ENCODE measurements at places on chromosomes 6 and 20.

GRCh38 chr6:36774331-36774730, 64.9 kb downstream of the CPNE5 start:
- no peak for DNase-seq

DNA sequence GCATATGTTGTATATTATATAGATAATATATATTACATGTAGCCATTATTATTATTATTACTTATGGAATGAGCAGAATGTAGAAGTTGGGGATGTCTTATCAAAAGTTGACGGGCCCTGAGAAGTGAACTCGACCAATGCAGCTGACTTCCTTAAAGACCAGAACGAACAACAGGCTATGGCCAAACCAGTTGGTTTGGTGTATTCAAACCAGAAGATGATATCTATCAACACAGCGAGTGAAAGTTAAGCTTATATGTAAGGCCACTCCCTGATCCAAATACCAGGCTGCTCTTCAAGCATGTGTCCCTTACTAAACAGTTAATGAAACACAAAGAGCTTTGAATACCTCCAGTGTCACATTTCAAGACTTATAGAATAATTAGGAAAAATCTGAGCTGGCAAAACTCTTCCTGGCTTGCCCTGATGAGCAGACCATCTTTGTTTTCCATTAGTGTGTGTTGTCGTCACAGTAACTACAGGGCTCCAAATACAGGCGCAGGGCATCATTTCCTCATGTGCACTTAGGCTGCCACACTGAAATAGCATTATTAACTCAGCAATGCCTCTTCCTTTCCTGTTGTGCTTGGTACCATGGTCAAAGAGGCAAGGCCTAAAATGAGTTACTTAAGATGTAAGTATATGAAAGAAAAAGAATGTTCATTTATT, 6.6 kb downstream of the FILIP1 start:
- no peak for DNase-seq

- no peak for DNase-seq
Measured at GRCh38 chr6:165728216-165728615, 65.2 kb upstream of the PDE10A start.

DNA sequence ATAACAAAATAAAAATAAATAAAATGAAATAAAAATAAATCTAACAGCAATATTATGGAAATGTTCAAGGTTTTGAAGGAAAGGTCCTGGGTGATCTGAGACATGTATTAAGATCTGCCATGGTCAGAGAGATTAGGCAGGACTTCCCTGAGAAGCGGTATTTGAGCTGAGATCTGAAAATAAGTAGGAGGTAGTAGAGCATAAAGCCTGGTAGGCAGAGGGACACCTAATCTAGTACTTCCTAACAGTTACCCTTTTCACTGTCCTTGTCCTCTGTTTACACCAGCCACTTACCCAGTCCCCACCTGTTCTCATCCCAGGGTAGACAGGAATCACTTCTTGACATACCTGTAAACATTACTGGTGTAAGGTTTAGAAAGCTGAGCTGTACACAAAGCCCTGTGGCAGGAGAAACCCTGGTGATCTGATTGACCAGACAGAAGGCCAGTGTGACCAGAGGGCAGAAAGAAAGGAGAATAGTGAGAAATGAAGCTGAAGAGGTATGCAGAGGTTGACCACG, 8.3 kb upstream of the ZNF318 start:
- no peak for DNase-seq

DNA sequence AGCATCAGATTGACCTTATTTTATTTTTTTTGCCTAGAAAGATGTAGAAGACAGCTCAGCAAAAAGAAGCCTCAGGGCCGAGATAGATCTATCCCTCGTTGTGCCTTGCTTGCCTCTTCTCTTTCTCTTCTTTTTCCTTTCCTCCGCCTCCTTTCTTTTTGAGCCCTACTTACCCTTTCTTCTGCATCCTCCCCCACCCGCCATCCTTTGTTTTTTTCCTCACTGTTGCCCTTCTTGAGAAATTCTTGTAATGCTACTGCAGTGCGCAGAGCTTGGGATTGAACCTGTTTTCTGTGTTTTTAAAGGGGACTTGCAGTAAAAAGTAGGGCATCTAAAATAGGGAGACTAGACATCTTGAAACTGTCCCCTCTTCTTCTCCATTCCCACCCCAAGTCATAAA, 18.6 kb downstream of the RALY start:
- no peak for DNase-seq

DNA sequence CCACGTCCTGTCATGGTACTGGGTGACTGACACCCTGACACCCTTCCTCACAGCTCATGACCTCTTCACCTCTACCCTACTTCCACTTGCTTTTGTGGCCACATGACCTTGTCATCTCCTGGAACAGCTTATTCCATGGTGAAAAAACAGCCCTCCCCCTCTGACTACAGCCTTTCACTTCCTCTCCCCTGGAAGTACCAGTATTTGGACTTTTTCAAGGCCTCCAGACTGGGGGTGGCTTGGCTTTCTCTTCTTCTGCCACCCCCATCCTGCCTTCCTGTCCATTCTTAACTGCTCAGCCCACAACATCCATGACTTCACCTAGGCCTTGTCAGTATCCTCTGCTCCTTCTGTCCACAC, 168.4 kb downstream of the CARMIL1 start:
- DNase-seq, result no peak

- no peak for DNase-seq
Measured at GRCh38 chr6:11814819-11815218, 36.2 kb upstream of the ADTRP start.

GRCh38 chr6:43865932-43866645, 96.1 kb downstream of the VEGFA start:
- DNase-seq, result no peak

DNA sequence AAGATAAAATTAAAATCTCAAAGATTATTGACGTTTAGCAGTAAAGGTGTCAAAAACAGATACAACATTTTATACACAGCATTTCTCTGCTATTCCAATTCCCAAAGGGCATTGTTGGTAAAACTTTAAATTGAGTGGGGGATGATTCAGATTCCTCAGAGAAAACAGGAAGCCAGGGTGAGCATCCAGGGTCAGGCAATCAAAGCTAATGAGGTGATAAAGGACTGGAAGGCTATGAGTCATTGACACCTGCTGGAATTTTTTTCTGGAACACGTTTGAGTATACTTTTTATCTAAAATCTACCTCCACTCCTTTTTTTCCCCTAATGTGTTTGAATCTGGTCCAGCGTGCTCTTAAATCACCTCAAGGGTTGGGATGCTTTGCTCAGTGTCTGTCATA, 52.2 kb downstream of the FKBP1C start:
- no peak for DNase-seq

DNA sequence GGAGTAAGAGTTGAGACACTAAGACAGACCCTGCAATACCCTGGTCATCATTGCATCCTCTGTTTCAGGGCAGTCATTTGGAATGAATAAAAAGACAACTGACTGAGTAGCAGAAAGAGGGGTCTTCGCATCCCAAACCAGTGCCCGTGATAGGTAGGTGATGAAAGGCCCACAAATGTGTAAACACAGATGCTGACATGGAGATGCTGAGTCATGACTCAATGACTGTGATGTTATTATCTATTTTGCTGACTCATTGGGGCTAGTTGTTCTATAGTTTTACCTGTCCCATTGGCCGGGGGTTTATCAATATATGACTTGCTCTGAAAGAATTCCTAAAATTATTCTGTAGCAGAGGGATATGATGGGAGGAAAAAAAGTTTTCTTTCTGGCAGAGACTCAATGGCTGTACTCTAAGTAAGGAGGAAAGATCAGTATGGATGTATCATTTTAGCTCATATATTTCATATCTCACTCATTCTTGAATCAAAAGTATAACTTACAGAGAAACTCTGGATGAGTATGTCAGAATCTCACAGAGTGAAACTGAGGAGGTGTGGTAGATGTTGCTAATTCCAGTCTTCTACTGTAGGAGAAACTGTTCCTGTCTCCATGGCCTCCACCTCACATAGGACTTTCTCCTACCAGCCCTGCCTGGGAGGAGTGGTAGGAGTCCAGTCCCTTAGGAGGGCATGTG, 119.9 kb upstream of the PREP start:
- no peak for DNase-seq

- no peak for DNase-seq
Measured at GRCh38 chr6:33757113-33757512, 10.4 kb upstream of the IP6K3 start.

DNA sequence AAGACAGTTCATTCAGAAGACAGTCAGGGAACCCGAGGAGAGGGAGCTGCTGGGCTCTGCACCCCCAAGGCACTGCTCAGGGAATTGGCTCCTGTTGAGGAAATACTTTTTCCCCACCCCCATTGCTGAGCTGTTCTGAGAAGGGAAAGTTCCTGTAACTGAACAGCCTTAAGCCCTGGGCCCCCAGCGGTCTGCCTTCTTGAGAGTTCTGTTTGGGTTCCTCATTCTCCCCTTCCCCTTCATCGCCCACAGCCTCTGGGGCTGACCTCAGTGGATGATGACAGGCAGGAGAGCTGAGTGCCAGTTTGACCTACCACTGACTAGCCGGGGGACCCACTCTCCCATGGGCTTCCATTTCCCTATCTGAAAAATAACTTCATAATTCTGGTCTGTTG, 10.7 kb downstream of the HCK start:
- DNase-seq, result no peak

DNA sequence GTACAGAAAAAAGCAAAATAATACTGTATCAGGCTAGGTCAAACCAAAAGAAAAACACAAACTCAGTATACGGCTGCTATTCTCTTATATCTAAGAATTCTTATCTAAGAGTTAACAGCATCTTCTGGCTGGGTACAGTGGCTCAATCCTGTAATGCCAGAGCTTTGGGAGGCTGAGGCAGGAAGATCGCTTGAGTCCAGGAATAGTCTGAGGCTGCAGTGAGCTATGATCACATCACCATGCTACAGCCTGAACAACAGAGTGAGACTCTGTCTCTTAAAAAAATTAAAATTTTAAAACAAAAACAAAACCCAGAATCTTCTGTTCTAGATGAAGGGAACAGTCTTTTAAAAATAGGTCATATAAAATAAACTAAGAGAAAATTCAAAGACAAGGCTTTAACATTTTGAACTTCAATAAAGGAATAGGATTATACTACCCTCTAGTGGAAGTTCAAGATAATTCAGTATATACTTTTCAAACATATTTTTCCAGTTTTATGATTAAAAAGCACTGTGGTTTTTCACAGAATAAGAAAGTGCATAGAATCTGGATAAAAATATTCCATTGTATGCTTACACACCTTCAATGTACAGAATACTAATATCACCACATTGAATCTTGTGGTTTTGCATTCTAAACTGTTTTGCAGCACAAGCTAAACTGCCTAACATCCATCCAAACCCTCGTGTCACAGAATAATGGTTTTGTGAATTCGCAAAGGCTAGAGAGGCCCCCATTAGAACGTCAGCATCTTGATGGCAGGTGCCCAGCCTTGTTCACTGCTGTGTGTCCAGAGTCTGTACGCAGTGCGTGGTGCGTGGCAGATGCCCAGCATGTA, 39.3 kb downstream of the DTNBP1 start:
- no peak for DNase-seq

- DNase-seq, result no peak
Measured at GRCh38 chr20:15158533-15158932, 821.1 kb upstream of the FLRT3 start.

- DNase-seq, result no peak
Measured at GRCh38 chr20:1949347-1950100, 44.3 kb downstream of the PDYN start.

DNA sequence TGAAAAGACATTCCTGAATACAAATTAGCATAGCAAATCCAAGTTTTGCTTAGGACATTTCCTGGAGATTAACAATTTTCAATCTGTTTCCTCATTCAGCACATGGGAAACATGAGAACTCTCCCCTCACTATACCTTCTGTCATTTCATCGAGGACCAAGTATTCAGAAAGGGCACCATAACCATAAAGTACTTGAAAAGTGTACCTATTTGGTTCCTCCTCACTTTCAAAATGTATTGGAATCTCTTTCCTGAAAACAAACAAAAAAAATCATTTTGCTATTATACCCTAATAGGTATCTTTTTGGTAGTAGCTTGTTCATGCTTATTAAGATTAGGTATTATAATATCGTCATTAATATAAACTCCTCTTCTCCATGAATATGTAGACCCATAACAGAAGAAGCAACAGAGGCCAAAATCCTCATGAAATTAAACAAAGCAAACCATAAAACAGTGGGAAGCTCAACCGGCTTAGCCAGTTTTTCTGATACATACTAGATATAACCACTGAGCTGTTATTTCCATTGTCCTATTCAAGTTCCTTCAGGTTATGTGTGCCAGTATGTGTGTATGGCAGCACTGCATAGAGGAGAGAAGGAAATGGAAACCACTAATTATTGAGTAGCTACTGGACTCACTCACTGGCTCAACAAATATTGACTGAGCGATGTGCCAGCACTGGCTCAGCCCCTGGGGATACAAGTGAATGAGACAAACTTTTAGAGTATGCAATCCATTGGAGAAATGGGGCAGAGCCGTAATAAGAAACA, 274.0 kb downstream of the MAFB start:
- DNase-seq, result no peak

- DNase-seq, result no peak
Measured at GRCh38 chr6:80440496-80441115, 334.1 kb downstream of the BCKDHB start.

DNA sequence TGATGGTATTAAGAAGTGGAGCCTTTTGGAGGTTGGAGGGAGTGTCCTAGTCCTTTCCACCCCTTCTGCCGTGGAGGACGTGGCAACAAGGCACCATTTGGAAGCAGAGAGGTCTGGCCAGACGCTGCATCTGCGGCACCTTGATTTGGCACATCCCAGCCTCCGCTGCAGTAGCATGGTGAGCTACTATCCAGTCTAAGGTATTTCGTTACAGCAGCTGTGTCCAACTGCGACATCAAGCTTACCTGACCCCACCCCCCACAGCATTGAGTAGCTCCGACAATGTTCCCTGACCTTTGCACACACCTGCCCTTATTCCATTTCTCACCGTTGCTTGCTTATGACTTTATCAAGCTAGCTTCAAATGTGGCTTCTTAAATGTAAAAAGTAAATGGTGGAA, 29.8 kb upstream of the SYNJ2 start:
- DNase-seq, result no peak

GRCh38 chr20:18466574-18466893, 296 bp downstream of the DZANK1 start:
- no peak for DNase-seq

- no peak for DNase-seq
Measured at GRCh38 chr6:156698239-156699016, 78.8 kb upstream of the ARID1B start.

- DNase-seq, result no peak
Measured at GRCh38 chr20:1637226-1637625, 17.4 kb upstream of the SIRPB1 start.
